ENCODE measurements at places on chromosomes 3 and 15.

GRCh38 chr15:66909381-66909890, 156.0 kb upstream of the SMAD3 start:
- DNase-seq = no peak

GRCh38 chr3:45946307-45946706, 3.0 kb downstream of the CXCR6 start:
- no peak for DNase-seq

DNA sequence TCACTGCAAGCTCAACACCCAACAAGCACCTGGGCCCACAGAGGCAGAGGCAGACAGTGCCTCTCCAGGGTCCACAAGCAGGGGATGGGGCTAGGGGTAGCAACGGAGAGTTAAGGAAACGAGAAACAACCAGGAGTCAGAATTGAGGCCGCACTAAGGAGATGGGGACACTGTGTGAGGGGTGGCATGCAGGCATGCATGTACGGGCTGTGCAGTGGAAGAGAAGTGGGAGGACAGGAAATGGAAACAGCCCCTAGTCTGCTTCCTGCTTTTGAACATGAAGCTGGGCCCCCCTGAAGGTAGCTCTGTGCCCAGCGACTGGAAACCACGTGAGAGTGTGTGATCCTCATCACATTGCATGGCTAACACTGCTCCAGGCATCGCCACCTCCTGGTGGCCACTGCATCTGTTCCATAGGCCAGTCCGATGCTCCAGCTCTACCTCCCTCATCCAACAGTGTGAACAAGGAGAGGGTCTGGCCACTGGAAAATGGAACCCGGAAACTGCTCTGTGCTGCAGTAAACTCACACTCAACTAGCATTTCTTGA, 44.0 kb downstream of the XXYLT1 start:
- no peak for DNase-seq

DNA sequence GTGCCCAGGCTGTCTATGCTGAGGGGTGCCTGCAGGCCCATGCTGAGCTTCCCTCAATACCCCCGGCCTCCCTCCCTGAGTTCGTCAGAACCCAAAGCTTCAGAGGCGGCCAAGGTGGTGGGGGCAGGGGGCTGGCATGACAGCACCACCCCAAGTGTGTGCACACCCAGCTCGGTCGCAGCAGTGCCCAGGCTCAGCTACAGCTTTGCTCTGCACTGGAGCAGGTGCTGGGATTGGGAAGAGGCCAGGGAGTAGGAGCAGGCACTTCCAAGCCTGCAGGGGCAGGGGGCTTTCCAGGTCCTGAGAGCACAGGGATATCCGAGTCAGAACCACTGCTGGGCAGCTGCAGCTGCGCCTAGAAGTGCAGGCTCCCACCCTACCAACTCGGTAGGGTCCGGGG, 283.9 kb downstream of the UBE2E2 start:
- no peak for DNase-seq

GRCh38 chr3:46699676-46700523, 1.3 kb upstream of the TMIE start:
- DNase-seq = no peak

GRCh38 chr3:33318710-33319380, 41.6 kb downstream of the FBXL2 start:
- no peak for DNase-seq

- DNase-seq = no peak
These were observed 3.7 kb upstream of the PLA2G4F start for GRCh38 chr15:42160136-42160535.

DNA sequence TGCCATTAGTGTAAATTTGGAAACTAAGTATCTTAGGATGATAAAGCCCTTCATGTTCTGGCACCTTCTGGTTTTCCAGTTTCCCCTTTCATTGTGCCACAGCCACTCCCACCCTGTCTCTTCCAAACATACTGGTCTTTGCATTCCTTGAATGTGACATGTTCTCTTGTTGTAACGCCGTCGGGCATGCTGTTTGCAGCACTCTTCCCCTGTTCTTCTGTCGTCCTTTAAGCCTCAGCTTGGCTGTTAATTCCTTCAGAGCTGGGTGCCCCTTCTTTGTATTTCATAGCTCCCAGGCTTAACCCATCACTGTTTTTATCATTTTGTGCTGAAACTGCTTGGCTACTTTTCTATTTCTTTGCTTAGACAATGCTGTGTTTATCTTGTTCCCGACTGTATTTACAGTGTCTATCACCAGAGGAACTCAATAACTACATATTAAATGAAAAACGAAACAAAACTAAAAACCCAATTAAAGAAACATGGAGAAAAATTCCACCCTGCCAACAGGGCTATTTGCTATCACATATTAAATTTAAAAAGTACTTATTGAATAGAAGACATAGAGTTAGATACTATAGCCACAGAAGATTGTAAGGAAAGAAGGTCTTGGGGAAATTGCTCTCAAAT, 95.4 kb upstream of the KCNAB1 start:
- DNase-seq = no peak

GRCh38 chr15:82792068-82792467, 13.8 kb downstream of the FSD2 start:
- DNase-seq = no peak

- no peak for DNase-seq
These were observed 21.1 kb downstream of the GTF2E1 start for GRCh38 chr3:120763601-120764000.

DNA sequence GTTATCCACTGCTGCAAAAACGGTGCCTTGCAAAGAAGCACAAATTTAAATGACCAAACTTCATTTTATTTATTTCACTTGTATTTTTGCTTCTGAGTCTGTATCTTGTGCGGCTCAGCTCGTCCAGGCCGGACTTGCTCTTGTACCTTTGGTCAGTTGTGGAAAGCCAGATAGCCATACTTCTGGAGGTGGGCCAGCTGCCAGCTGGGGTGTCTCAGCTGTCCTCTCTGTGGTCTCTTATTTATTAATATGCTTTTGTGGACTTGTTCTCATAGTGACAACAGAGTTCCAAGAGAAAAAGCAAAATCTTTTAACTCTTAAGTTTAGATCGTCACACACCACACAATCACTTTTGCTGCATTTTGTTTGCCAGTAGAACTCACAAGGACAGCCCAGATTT, 87.7 kb downstream of the IL1RAP start:
- DNase-seq = no peak

GRCh38 chr15:100073982-100074381, 267.8 kb downstream of the ADAMTS17 start:
- no peak for DNase-seq

DNA sequence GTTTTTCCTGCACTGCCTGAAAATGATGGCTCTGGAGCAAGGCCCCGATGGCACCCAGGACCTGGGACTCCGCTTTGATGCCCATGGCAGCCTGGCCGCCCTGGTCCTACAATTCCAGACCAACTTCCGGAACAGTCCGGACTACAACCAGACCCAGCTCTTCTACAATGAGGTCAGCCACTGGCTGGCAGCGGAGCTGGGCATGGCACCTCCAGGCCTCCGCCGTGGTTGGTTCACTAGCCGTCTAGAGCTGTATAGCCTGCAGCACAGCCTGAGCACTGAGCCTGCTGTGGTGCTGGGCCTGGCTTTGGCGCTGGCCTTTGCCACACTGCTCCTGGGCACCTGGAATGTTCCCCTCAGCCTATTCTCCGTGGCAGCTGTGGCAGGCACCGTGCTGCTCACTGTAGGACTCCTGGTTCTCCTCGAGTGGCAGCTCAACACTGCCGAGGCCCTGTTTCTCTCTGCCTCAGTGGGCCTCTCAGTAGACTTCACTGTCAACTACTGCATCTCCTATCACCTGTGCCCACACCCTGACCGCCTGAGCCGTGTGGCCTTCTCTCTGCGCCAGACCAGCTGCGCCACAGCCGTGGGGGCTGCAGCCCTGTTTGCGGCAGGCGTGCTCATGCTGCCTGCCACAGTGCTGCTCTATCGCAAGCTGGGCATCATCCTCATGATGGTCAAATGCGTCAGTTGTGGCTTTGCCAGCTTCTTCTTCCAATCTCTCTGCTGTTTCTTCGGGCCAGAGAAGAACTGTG, 10.9 kb downstream of the DISP2 start:
- no peak for DNase-seq

GRCh38 chr3:160440687-160441086, 8.9 kb downstream of the TRIM59 start:
- no peak for DNase-seq

DNA sequence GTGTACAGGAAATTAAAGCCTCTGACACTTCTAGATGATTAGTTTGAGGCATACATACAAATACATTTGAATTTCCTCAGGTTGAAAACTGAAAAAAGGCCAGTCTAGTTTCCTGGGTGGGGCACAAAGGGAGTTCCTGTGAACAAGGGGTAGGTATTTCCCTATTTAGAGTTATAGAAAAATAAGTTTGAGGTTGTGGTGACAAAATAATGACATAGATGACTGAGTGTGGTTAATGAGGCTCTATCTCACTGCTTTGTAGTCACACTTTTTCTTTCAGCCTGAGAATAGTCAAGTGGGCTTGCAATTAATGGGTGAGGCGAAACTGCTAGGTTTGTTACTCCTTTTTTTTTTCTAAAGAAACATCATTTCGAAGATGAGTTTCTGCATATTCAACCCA, 4.3 kb downstream of the SLCO3A1 start:
- DNase-seq = no peak

GRCh38 chr3:35263477-35263876, 375.8 kb upstream of the ARPP21 start:
- no peak for DNase-seq

- DNase-seq = no peak
These were observed 69.7 kb downstream of the MB21D2 start for GRCh38 chr3:192847941-192848340.

GRCh38 chr3:37997342-37997741, 6.8 kb downstream of the VILL start:
- no peak for DNase-seq

GRCh38 chr3:159853506-159853864, 135.2 kb upstream of the IL12A start:
- DNase-seq = no peak

GRCh38 chr3:188348435-188349244, 194.7 kb downstream of the LPP start:
- DNase-seq = no peak

- DNase-seq = no peak
These were observed 51.6 kb upstream of the CP start for GRCh38 chr3:149273096-149273751.

DNA sequence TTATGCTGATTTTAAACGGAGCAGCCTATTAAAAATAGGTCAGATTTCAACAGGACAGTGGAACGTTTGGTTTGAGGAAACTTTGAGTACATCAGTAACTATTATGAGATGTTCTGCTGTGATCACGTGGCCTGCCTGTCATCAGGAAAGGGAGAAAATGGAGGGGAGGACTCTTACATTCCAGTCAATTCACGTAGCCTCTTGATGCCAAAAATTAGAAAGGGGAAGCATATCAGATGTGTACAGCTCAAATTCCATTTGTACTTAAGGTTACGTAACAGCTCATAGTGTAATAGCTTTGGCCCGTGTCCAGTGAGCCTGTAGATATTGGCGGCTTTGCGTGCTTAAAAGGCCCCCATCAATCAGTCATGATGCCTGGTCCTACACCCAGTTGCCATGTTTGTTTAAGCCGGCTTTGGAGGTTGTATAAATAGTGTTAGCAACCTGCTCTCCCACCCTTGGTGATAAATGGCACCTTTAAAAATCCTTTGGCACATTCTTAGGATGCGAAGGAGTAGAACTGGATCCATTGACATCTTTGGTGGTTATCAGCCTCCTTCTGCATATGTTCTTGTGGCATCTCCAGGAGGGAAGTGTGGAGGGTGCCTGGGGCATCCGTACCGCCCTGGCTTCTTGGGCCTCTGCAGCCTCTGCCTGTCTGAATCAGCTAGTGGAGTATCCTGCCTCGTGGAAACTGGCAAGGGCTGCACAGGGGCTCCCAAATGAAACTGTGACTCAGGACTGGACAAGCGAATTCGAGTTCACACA, 163.9 kb downstream of the THSD4 start:
- no peak for DNase-seq

DNA sequence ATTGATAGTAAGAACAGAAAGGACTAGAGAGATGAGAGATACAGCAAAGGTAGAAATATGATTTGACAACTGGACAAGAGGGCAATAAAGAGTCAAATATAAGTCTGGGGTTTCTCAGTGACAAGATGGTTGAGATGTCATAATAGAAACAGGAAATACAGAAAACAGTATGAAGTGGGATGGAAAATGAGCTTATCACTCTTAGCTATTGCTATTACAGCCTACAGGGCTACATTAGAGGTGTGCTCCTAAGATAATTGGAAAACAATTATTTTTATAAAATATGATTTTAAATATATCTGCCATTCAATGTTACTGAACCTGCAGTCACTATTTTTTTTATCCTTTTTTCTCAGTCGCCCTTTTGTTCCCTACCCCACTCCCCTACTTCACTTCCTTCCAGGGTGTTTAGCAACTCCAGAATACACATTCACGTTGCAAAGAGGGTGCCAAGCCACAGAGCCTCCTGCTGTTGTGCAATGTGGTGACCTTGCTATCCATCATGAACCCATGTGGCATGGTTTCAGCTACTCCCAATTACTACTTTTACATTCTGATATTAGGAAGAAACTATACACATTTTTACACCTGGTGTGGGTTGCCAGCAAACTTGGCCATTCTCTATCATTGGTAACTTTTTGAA, 6.0 kb downstream of the NRG4 start:
- no peak for DNase-seq

DNA sequence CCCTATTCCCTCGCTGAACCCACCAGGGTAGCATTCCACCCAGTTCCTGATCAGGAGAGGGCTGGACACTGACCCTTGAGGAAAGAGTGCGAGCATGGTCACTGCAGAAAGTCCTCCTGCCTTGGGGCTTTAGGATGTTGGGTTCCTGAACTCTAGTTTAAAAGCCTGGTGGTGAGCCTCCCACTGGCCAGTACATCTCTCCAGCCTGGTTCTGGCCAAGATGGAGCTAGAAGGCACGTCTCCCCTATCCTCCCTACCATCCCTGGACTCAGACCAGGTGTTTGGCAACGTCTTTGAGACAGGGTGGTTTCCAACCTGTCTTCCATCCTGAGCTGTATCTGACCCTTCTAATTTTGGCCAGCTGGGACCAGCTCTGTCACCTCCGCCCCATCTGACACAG, 31.4 kb downstream of the NBEAL2 start:
- no peak for DNase-seq

DNA sequence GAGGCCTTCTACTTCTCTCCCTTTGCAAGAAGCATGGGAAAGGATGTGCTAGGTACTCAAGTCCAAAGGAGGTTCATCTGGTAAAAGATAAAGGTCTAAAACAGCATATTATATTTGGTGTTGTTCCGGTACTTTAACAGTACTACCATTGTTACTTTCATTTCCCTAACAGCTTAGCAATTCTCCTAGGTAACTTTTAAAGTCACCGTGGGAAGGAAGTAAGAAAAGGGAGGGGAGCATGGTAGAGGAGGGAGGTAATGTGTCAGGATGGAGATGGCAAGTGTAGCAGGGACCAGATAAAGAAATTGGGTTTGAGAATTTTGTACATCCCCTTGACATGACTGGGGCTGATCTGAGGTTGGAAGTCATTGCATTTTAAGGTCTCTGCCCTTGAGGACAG, 89.4 kb upstream of the SKOR1 start:
- DNase-seq = no peak

Data from stimulated activated CD8-positive, alpha-beta memory T cell treated with anti-CD3 and anti-CD28 coated beads, Interleukin-7, amount 100 ng/mL, for 1 hour (primary cell).